CD4-positive, alpha-beta T cell treated with Interleukin-12 subunit alpha and Interleukin-12 subunit beta, for 1 hour (primary cell): ENCODE measurements at places on chromosomes 2 and 18.

DNA sequence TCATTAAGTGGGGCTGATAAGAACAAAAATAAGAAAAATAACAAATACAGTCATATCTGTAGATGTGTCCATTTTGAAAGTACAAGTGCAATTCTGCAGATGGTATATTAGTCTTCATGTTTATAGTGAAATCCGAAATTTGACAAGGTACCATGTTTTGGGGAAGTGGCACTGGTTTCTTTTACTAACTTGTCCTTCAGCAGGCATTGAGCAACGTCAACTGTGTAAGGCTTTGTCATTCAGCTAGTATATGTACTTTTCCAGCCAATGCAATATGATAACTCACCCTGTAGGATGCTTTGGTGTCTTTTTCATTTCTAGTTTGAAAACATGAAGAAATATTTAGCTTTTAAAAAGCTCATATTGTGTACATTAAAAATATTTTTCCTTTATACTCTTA is 139.9 kb downstream of the MCFD2 start:
- DNase-seq, result no peak

DNA sequence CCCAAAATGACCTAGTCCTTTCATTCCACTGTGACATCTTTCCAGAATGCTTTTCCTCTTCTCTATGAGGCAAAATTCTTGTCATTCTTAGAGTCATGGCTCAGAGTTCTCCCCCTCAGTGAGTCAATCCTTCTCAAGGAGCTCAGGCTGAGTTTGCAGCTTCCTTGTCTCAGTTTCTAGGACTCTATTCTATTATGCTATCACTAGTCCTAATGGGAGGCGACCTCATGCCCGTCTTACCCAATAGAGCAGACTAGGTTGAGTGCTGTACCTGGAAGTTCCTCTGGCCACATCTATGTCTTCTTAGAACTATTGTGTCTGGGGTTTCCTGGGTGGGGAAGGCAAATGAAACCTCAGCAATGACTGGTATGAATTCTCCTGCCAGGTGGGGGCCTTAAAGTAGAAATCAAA is 51.5 kb downstream of the HAUS1 start:
- DNase-seq, result peak; percentile 72

DNA sequence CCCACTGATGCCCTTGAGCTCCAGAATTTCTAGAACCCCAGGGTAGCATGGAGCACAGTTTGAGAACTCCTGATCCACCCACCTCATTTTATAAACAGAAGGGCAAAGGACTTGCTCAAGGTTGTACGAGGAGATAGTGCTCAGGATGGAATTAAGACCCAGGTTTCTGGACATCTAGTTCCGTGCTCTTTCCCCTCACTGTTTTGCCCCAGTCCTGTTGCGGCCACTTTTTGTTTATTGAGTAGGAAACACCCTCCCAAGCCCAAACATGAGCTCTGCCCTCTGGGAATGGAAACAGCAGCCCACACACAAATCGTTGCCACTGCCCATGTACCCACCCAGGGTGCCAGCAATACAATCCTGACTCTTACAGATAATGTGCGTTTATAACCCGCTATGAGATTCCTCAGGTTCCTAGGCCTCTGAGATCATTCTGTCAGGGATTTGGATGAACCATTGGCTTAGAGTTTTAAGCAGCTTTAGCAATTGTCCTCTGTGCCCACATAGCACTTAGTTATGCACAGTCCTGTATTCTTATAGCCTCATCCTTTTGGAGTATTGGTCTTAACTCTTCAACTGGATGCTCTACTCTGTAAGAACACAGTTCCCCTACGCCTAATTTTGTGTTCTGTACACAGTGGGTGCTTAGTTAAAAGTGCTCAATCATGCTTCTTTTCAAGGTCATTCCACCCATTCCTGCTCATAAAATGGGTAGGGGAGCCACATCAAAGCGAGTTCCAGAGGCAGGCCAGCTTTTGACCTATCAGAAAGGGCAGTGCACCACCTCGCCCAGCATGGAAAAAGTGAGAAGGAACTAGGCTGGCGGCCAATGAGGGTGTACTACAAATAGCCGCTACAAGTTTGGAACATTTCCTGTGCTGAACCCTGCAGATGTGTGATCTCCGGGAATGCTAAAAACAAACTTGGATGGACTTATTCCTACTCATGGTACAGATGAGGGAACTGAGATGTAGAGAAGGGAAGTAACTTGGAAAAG is 60.3 kb upstream of the IGFBP2 start:
- no peak for DNase-seq

DNA sequence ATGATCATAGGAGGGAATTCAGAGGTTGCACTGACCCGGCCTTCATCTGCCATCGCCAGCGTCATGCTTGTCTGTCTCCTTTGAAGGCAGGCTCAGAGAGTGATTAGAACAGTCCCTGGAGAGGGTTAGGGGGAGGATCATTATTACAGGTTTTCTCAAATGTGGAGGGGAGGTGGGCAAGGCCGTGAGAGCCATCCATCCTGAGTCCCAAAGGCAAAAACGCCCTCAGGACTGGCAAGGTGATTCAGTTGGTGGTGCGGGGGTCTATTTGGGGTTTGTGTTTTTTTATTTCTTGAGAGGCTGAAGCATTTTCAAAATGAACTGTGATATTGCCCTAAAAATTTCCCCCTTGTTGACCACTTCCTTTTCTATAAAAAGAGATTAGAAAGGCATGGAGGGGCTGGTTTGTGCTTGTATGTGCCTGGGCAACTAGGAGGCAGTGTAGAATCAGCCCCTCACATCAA is 39.3 kb upstream of the GYPC start:
- no peak for DNase-seq

- DNase-seq, result no peak
These were observed 34.9 kb downstream of the LRRTM4 start for GRCh38 chr2:77487074-77487803.

GRCh38 chr2:54529935-54530334 is 73.8 kb downstream of the SPTBN1 start:
- DNase-seq, result no peak
